ENCODE measurements at places on chromosomes 3 and 15.
A peak's percentile ranks its signal among the peaks of the same experiment; 100 is the strongest.

GRCh38 chr3:120025520-120025919, 68.7 kb downstream of the GSK3B start:
- no peak for DNase-seq

- no peak for DNase-seq
Observed at GRCh38 chr3:60095516-60095915, 1045.7 kb upstream of the CFAP20DC start.

- DNase-seq, result peak; percentile 7
Observed at GRCh38 chr3:51711352-51712037, 4.6 kb downstream of the GRM2 start.

GRCh38 chr3:141000686-141001085, 50.5 kb upstream of the SPSB4 start:
- DNase-seq, result no peak

- DNase-seq, result no peak
Observed at GRCh38 chr3:55540579-55540978, 53.5 kb upstream of the WNT5A start.

- DNase-seq, result peak; percentile 76
Observed at GRCh38 chr15:90414408-90415028, 26.5 kb downstream of the IQGAP1 start.

GRCh38 chr15:100544338-100544841, 15.6 kb upstream of the CERS3 start:
- no peak for DNase-seq

DNA sequence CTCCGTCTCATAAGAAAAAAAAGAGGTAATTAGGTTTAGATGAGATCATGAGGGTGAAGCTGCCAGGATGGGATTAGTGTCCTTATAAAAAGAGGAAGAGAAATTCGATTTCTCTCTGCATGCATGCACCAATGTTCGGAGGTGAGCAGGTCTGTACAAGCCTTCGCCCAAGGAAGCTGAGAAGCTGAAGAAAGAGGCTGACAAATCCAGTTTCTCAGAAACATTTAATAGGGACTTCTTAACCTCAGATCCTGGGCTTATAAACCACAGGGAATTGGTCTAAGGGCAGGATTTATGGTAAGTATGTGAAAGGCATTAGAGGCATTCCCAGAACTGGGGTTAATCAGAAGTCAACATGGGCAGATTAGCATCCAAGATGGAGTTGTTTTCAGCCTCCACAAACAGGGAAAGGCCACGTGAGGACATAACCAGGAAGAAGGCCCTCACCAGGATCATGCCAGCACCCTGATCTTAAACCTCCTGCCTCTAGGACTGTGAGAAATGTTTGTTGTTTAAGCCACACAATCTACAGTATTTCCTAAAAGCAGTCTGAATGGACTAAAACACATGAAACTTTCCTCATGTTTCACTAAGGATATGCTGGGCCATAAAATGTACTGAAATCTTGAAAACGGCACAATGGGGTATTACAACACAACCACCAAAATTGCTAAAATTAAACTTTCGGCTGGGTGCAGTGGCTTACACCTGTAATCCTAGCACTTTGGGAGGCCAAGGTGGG, 11.3 kb downstream of the SHISA5 start:
- DNase-seq, result no peak

DNA sequence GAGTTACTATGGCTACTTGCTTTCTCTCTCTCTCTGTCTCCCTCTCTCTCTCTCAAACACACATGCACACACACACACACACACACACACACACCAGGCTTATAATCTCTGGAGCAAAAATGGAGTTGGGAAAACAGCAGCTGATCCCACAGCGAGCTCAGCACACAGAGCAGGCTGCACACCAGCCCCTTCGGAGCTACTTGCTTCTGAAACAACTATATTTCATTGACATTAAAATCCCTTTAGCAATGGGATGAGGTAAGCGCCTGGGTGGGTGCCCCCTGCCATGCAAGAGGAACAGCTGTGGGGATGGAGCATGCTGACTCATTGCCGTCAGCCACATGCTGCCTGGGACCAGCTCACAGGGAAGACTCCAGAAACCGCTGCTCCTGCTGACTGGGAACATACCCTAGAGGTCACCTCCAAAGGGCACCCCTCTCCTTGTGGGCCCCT, 45.7 kb downstream of the B3GNT5 start:
- DNase-seq, result peak; percentile 83

GRCh38 chr3:122421101-122421500, 5.2 kb upstream of the WDR5B start:
- no peak for DNase-seq

DNA sequence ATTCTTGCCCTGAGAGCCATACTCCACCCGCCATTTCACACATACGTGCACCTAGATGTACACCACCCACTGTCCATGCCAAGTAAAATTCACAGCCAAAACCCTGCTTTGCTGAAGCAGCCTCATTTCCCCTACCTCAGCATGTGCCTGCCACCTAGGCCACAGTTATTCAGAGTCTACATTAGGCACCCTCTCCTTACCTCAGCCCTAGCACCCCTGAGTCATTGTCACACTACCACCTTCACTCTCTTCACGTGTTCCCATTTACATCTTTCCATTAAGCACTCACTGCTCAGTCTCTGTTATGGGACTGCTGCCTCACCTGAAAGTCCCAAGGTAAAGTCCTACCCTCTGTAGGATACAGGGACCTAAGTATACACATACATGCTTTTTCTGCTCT, 70.0 kb downstream of the SETD5 start:
- DNase-seq, result no peak

- no peak for DNase-seq
Observed at GRCh38 chr3:190436331-190436730, 13.4 kb downstream of the TMEM207 start.

DNA sequence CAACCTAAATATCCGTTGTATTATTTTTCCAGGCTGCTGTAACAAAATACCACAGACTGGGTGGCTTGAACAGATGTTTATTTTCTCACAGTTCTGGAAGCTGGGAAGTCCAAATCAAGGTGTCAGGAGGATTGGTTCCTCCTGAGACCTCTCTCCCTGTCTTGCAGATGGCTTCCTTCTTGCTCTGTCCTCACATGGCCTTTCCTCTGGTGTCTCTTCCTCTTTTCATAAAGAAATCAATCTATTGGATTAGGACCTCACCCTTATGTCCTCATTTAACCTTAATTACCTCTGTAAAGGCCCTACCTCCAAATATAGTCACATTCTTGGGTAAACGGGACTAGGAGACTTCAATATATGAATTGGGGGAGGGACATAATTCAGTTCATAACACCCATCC, 89.2 kb upstream of the PLCL2 start:
- no peak for DNase-seq

DNA sequence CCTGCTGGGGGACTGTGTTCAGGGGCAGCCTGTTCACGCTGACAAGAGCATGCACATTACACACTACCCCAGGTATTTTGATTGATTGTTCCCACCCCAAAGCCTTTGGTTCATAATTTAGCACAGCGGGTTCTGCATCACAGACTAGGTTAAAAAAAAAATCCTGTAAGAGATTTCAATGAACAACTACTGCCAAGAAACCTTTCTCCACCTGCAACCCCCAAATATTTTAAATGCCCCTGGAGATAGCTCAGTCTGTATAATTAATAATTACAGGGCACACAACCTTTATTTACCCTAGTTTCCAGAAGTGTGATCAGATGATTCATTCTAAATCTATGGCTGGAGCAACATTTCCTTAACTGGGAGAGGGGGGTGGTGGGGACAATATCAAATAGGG, 87.6 kb downstream of the NR2F2 start:
- no peak for DNase-seq

GRCh38 chr3:49616491-49616941, 57.6 kb upstream of the APEH start:
- DNase-seq, result peak; percentile 83

- peak; percentile 29 for DNase-seq
Observed at GRCh38 chr15:101689901-101690300, 34.4 kb downstream of the TARS3 start.

DNA sequence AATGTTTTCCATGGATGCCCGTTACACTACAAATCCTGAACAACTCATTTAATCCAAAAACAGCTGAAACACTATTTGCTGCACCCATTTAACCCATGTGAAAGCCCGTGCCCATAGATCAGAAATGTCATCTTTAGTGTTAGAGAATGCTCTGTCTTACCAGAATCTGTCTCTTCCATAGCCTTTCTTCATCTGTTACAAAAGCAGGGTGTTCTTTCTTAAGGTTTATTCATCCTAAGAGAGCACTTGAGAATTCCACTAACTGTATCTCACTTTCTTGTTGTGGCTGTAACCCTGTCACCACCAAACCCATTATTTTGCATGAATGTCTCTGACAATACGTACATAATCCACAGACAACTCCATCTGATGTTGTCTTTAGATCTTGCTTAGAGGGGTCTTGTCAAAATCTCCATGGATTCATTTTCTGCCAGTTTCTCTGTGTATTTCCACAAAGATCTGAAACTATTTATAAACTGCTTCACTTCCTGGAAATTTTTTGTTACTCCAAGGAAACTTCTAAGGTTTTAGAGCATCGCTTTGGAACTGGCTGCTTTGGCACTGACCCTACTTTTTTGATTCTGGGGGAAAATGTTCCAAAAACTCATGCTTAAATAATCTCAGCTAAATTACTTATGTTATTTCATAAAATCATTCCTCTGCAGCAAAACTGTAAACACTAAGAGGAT, 167.8 kb upstream of the CCDC54 start:
- no peak for DNase-seq

GRCh38 chr3:58037141-58037910, 29.1 kb downstream of the FLNB start:
- no peak for DNase-seq

GRCh38 chr3:182567700-182568099, 225.6 kb upstream of the ATP11B start:
- no peak for DNase-seq

GRCh38 chr3:187951452-187952190, 202.3 kb upstream of the LPP start:
- no peak for DNase-seq

- no peak for DNase-seq
Observed at GRCh38 chr15:98003518-98003917, 43.0 kb downstream of the ARRDC4 start.

- no peak for DNase-seq
Observed at GRCh38 chr3:160792540-160792939, 36.5 kb downstream of the PPM1L start.

DNA sequence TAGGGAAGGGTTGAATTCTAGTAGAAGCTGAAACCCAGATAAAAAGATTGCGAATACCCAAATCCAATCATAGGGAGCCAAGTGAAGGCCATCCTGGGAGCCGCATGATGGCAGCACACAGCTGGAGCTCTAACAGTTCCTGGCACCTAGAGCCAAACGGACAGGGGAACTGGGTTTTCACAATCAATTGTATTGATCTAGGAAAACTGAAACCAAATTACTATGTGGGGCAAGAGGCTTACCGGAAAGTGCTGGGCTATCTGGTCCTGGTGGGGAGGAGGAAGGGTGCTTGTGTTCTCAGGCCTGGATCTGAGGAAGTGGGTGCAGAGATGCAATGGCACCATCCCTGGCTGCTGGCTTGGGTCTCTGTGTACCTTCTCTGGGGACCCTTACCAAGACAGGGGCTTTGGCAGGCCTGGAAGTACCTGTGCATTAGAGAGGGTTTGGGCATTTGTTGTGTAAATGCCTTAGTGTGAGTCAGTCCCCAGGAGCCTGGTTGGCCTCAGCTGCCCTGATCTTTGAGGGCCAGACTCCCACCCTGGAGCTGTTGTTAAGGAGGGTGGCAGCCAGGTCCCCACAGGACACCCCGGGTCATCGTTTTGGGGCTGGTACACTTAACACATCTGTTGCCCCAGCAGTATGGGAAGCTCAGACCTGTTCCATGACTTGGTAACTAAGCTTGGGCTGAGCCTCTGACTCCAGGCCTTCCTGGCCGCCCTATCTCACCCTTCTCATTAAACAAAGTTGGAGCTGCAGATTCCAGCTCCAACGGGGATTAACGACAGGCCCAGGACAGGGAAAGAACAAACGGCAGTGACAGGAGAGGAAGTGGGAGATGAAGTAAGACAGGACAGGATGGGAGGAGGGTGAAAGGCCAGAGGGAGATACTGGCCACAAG, 8.9 kb upstream of the FURIN start:
- no peak for DNase-seq

DNA sequence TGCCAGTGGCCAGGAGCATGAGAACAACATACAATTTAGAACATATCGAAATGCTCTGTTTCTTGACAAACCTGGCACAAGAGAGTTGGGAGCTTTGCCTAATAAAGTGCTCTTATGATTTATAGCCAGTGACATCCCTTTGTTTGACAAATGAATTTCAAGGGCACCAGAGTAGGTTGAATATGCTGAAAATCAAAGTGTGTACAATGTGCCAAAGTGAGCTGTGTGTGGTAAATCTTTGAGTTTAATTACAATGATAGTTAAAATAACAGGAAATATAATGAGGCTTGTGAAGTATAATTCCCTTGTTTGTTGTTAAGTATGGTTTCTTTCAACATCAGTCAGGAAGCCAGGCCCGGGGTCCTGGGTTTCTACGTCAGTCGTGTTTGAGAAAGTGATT, 211.9 kb downstream of the EBLN2 start:
- DNase-seq, result no peak

- no peak for DNase-seq
Observed at GRCh38 chr3:147881933-147882332, 472.8 kb downstream of the ZIC1 start.

- DNase-seq, result no peak
Observed at GRCh38 chr3:41853540-41854196, 108.2 kb downstream of the ULK4 start.

DNA sequence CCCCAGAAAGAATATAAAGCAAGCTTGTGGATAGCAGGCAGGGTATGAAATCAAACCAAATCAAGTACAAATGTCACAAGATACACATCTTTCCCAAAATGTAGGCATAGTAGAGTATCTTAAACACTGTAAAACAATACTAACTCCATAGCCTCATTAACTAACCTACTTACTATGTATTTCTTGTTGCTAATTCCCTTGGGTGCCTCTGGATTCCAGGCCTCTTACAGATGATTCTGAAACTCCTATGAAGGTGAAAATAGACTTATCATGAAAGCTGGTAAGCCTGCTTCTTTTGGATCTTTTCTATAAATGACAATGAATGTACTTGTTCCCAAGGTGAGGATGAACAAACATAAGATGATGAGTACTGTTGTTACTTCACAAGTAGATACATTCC, 93.8 kb downstream of the FRMD5 start:
- DNase-seq, result no peak

- peak; percentile 48 for DNase-seq
Observed at GRCh38 chr15:49895347-49896223, 223.4 kb downstream of the ATP8B4 start.

DNA sequence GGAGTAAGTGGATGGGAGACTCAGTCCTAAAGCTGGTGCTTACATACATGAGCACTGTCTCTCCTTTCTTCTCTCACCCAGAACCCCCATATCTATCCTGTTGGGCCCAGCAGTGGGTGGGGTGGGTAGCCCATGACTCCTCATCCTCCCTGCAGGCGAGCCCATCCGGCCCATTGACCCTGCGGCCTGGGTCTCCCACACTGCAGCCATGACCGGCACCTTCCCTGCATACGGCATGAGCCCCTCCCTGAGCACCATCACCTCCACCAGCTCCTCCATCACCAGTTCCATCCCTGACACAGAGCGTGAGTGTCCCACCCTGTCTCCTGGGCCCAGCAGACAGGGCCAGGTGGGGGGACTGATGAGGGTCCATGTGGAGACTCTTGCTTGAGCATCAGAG, 8.0 kb upstream of the AP2M1 start:
- no peak for DNase-seq
